ENCODE measurements at places on chromosomes 1 and 21. TPM values are rescaled to one million over a fixed set of nuclear protein-coding genes. Genes with fewer than 3 reads are reported as not detected.

- no peak for DNase-seq
Observed at GRCh38 chr1:56973923-56974742, 8.3 kb upstream of the C8B start.

- no peak for DNase-seq
Observed at GRCh38 chr21:34583926-34584563, 30.9 kb downstream of the RCAN1 start.

DNA sequence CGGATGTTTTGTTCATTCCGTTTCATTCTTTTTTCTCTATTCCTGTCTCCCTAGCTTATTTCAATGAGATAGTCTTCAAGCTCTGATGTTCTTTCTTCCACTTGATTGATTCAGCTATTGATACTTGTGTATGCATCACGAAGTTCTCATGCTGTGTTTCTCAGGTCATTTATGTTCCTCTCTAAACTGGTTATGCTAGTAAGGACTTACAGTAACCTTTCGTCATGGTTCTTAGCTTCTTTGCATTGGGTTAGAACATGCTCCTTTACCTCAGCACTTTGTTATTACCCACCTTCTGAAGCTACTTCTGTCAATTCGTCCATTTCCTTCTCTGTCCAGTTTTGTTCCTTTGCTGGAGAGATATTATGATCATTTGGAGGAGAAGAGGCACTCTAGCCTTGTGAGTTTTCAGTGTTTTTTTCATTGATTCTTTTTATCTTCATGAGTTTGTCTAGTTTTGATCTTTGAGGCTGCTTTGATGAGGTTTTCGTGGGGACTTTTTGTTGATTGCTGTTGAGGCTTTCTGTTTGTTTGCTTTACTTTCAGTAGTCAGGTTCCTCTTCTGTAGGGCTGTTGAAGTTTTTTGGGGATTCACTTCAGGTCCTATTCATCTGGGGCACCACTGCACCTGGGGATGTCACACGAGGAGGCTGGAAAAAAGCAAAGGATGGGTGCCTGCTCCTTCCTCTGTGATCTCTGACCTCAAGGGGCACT is 496.9 kb upstream of the LRRC7 start:
- no peak for DNase-seq

- no peak for DNase-seq
Observed at GRCh38 chr1:218643926-218644325, 298.8 kb downstream of the TGFB2 start.

GRCh38 chr1:57235730-57236510 is 187.9 kb downstream of the DAB1 start:
- no peak for DNase-seq

DNA sequence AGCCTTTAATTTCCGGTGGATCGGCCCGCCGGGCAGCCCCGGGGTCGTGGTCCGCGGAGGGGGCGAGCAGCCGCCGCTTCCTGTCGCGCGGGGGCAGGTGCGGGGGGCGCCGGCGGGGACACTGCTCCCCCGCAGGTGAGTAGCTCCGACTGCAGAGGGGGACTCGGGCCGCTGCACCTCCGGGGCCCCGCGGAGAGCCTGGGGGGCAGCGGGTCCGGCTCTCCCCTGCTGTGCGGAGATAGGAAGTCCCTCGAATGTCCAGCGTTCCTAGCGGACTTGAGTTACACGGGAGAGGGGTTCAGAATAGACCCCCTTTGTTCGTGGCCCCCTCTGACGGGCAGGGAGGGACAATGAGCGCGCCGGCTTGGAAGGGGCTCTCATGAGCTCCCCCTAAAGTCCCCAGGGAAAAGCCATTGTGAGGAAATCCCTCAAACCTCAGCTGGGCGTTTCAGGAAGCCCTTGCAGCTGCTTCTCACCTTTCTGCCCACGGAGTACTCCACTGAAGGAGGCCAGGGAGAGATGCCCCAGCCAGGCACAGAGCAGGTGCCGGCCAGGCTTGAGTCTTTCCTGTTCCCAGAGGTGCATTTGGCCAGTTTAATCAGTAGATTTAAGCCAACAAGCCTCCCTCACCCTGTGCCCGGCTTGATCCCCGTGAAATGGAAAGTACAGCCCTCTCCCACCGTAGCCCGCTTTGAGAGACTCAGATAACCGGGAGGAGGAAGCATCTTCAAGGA is 925 bp downstream of the PDE9A start:
- peak; percentile 45 for DNase-seq

DNA sequence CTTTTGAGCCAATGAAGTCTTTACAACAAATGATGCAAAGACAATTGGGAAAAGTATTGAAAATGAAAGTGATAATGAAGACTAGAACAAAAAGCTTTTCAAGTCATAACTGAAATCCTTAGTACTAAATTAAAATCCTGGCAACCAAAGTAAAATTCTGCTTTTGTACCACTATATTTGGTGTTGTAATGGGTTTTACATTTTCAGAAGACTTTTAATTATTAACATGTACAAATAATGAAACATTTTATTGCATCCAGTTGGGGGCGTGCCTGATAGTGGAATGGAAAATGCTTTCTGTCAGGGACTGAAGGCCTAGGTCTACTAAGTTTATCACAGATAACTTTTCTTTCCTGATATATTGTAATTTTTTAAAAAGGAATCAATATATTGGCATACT is 89.4 kb downstream of the SDCCAG8 start:
- DNase-seq = no peak

DNA sequence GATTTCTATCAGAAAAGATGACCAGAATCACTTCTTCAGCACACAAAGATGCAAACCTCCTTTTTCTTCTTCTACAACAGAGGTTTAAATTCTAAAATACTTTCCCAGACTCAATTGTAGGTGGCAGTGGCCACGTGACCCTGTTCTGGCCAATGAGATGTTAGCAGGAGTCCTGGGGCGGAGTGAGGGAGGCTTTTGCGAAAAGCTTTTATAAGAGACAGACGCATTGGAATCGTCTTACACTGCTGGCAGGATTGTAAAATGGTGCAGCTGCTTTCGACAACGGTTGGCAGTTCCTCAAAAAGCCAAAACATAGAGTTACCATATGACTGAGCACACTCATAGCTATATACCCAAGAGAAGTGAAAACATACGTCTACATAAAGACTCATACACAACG is 87.0 kb upstream of the MAGI3 start:
- no peak for DNase-seq

DNA sequence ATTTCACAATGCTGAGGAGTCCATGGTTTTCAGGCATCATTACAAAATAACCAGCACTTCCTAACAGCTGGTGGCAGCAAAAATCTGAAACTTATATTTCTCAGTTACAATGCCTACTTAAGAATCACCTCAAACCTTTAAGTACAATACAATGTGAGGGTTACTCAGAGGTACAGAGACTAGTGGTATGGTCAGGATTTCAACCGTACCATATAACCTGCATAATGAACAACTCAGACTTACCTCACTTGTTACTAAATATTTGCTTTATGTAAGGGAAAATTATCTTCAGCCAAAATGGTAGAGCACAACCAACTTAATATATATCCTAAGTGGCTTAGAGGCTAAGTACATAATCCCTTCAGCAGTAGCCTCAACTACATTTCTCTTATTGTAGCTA is 344.5 kb downstream of the SMYD3 start:
- DNase-seq = no peak

GRCh38 chr1:161502181-161502580 is 3.1 kb upstream of the FCGR2A start:
- no peak for DNase-seq

- DNase-seq = no peak
Observed at GRCh38 chr1:219405531-219406331, 207.2 kb downstream of the ZC3H11B start.

- DNase-seq = no peak
Observed at GRCh38 chr1:189253601-189254350, 1223.9 kb downstream of the BRINP3 start.

DNA sequence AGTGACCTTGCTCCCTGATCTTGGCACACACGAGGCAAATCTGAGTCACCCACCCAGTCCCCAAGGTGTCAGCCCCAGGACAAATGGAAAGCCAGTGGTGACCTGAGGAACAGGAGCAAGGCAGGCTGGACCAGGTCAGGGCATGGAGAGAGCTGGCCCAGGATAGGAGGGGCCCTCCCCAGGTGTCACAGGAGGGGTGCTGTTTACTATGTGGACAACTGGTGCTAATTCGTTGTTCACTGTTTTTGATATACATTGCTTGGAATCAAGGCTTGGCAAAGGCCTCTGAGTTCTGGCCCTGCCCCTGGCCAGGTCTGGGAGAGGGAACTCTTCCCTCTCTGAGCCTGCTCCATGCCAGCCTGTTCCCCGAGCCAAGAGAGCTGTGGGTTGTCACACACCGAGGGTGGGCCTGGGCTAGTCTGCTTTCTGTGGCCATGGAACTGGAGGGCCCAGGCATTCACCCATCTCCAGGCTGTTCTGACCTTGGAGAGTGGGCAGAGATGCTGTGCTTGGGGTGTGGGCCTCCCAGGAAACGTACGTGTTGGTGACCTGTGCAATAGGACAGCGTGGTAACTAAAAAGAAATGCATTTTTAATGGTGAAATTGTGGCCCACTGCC is 41.8 kb downstream of the CRYAA start:
- DNase-seq = no peak

GRCh38 chr1:185479796-185480195 is 162.8 kb upstream of the IVNS1ABP start:
- no peak for DNase-seq

DNA sequence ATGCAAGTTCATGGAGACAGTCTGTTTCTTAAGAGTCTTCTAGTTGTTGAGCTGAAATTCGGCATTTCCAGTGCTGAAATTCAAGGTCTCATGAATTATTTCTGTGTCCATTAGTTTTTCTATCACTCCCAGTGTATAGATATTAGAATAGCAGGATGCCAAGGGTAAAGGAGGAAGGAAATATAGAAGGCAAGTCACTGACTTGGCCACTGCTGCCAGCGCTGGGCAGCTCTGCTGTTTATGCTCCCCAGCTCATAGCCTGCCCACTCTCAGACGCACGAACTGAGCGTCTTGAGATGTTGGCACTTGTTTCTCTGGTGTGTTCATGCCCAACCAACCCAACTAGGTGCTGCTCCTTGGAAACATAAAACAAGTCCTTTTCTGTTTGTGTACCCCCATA is 110.1 kb downstream of the SLC45A1 start:
- DNase-seq = no peak

- DNase-seq = no peak
Observed at GRCh38 chr1:200311256-200311655, 98.6 kb downstream of the ZNF281 start.

DNA sequence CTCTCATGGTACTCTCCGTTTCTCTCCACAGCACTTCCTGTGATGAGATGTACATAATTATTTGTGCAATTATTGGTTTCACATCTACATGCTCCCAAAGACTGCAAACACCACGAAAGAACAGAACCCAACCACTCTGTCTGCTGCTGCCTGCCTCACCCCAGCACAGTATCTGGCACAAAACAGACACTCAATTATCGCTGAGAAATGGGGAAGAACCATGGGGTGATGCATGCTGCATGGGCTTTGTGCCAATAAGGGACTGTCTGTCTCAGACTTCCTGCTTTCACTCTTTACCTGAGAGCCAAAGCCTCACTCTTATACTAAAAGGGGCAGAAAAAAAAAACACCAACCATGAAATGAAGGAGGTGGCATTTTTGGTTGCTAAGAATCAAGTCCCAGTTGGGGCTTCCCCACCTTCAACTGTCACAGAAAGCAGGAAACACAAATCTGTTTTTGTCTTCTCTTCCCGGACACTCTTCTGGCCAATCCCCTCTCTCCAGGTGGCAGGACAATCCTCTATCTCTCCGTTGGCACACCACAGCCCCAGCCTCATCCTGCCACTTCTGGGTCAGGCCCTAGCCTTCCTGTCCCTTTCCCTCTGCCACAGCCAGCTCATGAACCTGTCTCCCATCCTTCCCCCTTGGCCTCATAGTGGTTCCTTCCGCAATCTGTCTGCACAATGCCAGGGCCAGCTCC is 82.0 kb downstream of the TGFBR3 start:
- DNase-seq = no peak

DNA sequence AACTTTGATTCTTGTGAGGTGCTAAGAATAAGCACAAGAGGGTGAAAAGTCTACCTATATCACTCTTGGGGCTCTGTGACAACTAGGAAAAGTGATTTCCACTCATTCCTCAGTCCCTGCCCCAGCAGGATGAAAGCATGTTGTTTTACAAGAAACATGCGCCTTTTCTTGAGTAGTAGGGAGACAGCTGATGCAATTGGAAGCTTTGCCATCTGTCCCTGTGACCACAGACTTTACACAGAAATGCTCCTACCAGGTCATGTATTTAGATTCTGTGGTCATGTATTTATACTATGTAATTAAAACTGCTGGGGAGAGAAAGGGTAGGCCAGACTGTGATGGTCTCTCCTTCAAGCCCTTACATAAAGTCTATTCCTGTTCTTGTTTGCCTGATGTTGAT is 445.5 kb downstream of the PTPRC start:
- DNase-seq = no peak

GRCh38 chr1:85001742-85002141 is 4.8 kb upstream of the MCOLN2 start:
- no peak for DNase-seq

GJA8 gene
- total RNA-seq = not detected

HHIPL2 gene
- total RNA-seq = not detected

UBL4B gene
- not detected for total RNA-seq

OR2T2 gene
- not detected for total RNA-seq

ZNF326 gene
- 16.4 TPM for total RNA-seq

EDARADD gene
- 5.3 TPM for total RNA-seq

All from umbilical cord (tissue), 2 donors.